ENCODE measurements at places on chromosomes 5 and 9. TPM values are rescaled to one million over a fixed set of nuclear protein-coding genes. Genes with fewer than 3 reads are reported as not detected.

Gene SPINK13
- polyA plus RNA-seq = 0.15 TPM

Gene PAEP
- not detected for polyA plus RNA-seq

Gene SEMA6A
- polyA plus RNA-seq = 6.0 TPM

Gene CDH10
- not detected for polyA plus RNA-seq

Gene SLC6A19
- polyA plus RNA-seq = not detected

Gene LCN1
- not detected for polyA plus RNA-seq

Gene SHROOM1
- 12.6 TPM for polyA plus RNA-seq

Gene IFNB1
- polyA plus RNA-seq = not detected

Gene CHSY3
- polyA plus RNA-seq = 2.9 TPM

Gene ZNF883
- polyA plus RNA-seq = 0.54 TPM

Gene VCAN
- 5.0 TPM for polyA plus RNA-seq

Gene PCDHGB7
- 2.6 TPM for polyA plus RNA-seq

Gene BRINP1
- not detected for polyA plus RNA-seq

Gene SSNA1
- 70.9 TPM for polyA plus RNA-seq

Gene ABLIM3
- 148 TPM for polyA plus RNA-seq

Gene TIMD4
- polyA plus RNA-seq = 1.00 TPM

Gene CCDC192
- polyA plus RNA-seq = 0.79 TPM

Gene ARPC5L
- polyA plus RNA-seq = 16.9 TPM

Gene ZFP2
- 2.6 TPM for polyA plus RNA-seq

Gene ENTR1
- polyA plus RNA-seq = 24.7 TPM

Gene MARCHF6
- 32.5 TPM for polyA plus RNA-seq

Gene SLC31A1
- 8.0 TPM for polyA plus RNA-seq

Gene SLC4A9
- polyA plus RNA-seq = 0.06 TPM

Gene BTNL8
- 0.14 TPM for polyA plus RNA-seq

Gene CER1
- not detected for polyA plus RNA-seq

Gene PCDHGA2
- 1.3 TPM for polyA plus RNA-seq

Gene GMCL2
- not detected for polyA plus RNA-seq

Gene TAF9
- 65.1 TPM for polyA plus RNA-seq

Gene SLC6A7
- not detected for polyA plus RNA-seq
